Mammary epithelial cell (primary cell): ENCODE measurements at places on chromosomes 6 and 20. TPM values are rescaled to one million over a fixed set of nuclear protein-coding genes. Genes with fewer than 3 reads are reported as not detected.

GRCh38 chr6:10136636-10137035 is 278.2 kb downstream of the TFAP2A start:
- DNase-seq = peak; percentile 96

GRCh38 chr6:150897400-150897943 is 32.0 kb downstream of the MTHFD1L start:
- DNase-seq = no peak

GRCh38 chr6:54053881-54054391 is 57.3 kb upstream of the MLIP start:
- peak; percentile 93 for DNase-seq

BPI gene
- not detected for total RNA-seq

DNA sequence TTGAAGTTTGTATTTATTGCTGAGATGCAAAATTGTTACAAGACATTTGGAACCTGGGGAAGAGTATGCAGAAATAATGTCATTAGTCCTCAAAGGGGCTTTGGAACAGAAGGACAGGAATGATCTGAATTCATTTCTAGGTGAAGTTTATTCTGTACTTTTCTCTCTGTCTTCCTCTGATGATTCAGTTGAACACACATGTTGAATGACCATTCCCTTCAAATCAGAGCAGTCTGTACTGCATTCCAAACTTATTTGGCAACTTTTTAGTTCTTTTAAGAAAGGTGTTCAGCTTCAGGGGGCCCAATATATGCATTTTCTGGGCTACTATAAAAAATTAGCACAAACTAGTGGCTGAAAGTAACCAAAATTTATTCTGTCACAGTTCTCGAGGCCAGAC is 213.9 kb upstream of the LAMP5 start:
- no peak for DNase-seq

GRCh38 chr20:43752051-43752360 is 25.2 kb upstream of the GTSF1L start:
- no peak for DNase-seq

SLC13A3 gene
- total RNA-seq = 3.7 TPM

DNA sequence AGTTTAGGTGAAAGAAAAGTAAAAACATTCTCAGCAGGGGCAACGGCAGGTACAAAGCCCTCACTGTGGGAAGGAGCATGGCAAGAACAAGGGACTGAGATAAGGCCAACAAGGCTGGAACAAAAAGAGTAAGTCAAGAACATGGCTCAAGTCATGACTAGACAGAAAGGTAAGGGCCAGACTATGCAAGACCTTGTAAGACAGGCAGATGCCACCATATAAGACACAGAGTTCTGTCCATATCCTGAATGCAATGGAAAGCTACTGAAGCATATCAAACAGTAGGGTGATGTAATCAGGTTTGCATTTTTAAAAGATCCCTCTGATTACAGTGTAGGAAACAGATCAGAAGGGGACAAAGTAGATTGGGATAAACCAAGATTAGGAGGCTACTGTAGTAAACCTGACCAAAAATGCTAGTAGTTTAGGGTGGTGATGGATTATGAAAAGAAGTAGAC is 5.5 kb downstream of the REV3L start:
- DNase-seq = peak; percentile 5

LCA5 gene
- total RNA-seq = 20.0 TPM

- DNase-seq = no peak
These were observed 70.4 kb upstream of the XRN2 start for GRCh38 chr20:21232546-21233280.

DNA sequence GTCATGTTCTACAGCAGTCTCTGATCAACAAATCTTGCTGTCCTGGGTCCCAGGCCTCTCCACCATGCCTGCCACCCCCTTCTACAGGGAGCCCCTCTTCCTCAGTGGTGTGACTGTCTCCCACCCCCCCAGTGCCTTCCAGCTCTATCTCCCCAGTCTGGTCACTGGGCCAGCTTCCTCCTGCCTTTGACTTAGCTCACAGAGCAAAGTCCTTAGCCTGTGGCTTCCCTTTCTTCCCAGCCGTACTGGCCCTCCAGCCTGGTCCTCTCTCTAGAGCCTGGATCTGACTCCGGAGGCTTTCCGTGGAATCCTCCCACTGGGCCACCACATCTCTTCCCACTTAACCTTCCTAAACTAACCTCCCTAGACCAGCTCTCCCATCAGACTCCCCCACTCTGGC is 17.0 kb downstream of the MAPK13 start:
- no peak for DNase-seq

DNA sequence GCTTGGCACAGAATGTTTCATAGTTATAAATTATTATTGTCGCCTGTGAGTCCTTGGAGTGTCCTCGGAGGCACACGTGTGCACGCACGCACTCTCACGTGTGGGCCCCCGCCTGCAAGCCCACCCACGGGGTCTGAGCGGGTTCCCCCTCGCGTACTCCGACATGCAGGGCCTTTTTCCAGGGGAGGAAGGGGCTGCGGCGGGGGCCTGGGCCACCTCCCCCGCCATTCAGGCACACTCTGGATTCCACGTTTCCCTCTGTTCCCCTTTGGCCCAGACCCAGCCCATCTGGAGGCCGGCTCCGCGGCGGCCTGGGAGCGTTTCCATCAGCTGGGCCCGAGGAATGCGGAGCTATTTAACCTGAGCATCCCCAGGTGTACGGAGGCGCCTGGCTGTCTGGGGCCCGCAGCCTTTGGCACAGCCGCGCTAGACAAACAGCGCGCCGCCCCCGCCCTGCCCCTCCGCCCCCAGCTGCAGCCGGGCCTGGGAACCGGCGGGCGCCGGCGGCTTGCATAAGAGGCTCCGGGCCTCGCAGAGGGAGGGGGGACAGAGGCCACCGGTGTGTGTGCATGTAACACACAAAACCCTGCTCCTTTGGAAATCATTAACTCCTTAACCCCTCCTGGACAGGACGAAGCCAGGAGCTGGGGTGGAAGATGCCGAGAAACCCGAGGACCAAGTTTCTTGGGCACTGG is 3.3 kb downstream of the ID1 start:
- DNase-seq = peak; percentile 75

- DNase-seq = no peak
These were observed 195.9 kb downstream of the SASH1 start for GRCh38 chr6:148538261-148539190.

HSPA1L gene
- total RNA-seq = 0.37 and 0.42 TPM in 2 replicates

DNA sequence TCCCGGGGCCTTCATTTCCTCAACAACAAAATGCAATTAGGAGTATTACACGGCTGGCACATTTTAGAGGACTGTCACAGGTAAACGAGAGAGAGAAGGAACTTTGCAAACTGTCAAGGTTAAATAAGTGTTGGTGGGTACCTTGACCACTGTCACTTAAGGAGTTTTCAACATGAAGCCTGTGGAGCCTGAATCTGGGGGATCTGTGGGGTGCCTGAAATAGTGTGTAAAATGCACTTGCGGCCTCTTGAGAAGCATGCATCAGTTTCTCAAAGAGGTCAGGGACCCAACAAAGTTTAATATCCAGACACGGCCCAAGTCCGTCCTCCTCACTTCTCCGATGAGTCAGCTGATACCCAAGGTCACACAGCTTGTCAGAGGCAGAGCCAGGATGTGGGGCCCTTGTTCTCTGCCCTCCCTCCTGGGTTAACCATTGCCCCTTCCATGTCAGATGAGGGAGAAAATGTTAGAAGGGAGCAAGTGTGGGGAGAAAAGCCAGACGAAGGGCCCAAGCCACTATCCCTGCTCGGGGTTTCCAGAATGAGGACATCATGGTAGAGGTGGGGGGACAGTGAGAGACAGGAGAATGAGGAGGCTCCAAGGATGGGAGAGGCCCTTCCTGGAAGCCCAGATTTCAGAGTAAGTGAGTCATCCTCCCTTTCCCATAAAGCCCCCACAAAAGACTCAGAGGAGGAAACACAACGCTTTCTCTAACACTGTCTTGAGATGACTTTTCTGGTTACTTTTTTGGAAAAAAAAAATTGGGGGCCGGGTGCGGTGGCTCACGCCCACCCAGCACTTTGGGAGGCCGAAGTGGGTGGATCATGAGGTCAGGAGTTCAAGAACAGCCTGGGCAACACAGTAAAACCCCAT is 42.2 kb downstream of the C6orf132 start:
- peak; percentile 82 for DNase-seq

- DNase-seq = no peak
These were observed 107.3 kb downstream of the NOL4L start for GRCh38 chr20:32477594-32478512.

DNA sequence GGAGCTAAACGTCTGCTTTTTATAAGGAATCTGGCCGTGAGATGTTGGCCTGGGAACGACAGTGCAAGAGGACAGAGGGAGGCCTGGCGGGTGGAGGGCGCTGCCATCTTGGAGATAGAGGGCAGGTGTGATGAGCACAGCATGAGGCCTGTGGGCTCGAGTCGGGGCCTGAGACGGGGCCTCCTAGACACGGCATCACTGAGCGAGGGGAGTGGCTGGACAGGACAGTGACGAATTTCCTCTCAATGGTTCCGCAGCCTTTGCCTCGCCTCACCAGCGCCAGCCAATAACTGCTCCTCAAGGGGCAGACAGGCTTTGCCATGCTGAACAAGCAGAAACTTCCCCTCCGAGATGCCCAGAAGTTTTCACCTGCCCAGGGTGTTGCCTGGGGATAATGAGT is 376.7 kb downstream of the THBS2 start:
- DNase-seq = no peak
